ENCODE measurements at places on chromosomes 1 and 21.

GRCh38 chr1:243261390-243261789 lies 5.5 kb downstream of the SDCCAG8 start:
- peak; percentile 52 for DNase-seq

- DNase-seq, result peak; percentile 40
Observed at GRCh38 chr1:2382621-2383361, 8.6 kb downstream of the MORN1 start.

DNA sequence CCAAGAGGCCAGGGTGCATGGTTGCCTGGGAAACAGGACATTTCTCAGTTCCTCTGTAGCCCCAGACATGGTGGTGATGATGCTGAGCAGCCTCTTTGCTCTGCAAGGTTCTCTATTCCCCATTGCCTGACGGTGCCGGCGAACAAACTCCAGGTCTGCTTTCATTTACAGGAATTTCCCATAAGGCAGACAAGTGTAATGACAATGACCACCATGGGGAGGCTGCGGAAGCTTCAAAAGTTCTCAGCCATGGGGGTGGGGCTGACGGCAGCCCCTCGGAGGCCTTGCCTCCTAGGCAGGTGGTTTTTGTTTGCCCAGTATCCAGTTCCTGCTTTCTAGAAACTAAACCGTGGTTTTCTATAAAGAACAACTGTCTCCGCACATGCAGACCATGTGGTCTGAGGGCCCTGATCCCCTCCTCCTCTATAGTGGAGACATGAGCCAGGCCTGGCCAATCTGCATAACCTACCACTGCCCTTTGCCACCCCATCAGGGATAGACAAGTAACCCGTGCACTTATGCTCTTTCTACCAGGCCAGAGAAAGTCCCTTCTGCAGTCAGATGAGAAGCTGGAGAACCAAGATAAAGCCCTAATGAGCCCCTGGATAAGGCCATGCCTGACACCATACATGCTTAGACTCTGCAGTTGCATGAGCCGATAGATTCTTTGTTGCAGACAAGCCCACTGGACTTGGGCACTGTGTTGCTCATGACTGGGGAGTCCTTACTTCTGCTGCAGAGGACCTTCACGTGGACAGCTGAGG lies 54.1 kb downstream of the LDLRAD2 start:
- no peak for DNase-seq

DNA sequence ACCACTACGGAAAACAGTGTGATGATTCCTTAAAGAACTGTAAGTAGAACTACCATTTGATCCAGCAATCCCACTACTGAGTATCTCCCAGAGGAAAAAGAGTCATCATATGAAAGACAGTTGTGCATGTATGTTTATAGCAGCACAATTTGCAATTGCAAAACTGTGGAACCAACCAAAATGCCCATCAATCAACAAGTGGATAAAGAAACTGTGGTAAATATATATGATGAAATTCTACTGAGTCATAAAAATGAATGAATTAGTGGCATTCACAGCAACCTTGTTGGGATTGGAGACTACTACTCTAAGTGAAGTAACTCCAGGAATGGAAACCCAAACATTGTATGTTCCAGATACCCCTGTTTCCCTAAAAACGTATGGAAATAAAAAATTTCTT lies 337.0 kb upstream of the PTBP2 start:
- no peak for DNase-seq

GRCh38 chr1:239742416-239743109 lies 349.1 kb upstream of the FMN2 start:
- DNase-seq, result no peak

- no peak for DNase-seq
Observed at GRCh38 chr1:203289982-203290260, 15.4 kb upstream of the BTG2 start.

GRCh38 chr1:74586253-74586897 lies 74.0 kb upstream of the LRRC53 start:
- DNase-seq, result no peak

DNA sequence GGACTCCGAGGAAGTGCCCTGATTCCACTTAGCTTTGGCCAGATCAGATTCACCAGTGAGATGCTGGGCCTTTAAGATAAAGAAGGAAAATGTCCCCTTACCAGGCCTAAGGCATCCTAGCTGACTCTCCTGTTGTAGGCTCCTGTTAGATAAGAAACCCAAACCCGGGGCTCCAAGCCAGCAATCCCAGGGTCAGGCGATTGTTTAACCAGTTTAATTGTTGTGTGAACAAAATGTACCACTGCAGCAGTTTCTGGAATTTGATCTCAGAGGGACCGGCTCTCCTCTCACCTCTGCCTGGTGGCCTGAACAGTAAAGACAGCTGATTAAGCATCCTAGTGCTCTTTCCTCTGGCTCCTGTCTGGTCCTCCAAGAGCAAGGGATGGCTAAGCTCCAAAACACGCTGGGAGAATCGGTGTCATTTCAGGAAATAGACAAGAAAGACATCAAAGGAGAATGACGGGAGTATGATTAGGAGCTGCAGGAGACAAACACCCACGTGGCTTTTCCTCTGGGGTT lies 9.3 kb upstream of the KLHDC8A start:
- DNase-seq, result peak; percentile 79

DNA sequence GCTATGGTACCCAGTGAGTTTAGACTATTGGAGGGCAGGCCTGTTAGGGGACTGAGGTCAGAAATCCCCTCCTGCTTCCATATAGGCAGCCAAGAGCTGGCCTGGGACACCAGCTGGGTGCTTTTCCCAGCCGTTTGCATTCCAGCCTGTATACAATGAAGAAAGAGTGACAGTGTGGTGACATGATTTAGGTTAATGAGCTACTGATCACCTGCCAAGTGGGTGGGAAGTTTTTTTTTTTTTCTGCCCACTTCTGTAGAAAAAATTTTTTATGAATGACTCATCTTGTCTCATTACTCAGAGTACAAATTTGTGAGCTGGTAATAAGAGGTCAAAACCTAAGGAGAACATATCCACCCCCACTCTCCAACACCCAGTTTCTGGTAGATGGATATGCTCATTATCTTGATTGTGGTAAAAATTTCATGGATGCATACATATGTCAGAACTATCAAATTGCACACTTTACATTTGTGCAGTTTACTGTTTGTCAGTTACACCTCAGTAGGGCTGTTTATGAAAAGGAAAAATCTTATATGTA lies 16.4 kb upstream of the CGN start:
- peak; percentile 67 for DNase-seq

DNA sequence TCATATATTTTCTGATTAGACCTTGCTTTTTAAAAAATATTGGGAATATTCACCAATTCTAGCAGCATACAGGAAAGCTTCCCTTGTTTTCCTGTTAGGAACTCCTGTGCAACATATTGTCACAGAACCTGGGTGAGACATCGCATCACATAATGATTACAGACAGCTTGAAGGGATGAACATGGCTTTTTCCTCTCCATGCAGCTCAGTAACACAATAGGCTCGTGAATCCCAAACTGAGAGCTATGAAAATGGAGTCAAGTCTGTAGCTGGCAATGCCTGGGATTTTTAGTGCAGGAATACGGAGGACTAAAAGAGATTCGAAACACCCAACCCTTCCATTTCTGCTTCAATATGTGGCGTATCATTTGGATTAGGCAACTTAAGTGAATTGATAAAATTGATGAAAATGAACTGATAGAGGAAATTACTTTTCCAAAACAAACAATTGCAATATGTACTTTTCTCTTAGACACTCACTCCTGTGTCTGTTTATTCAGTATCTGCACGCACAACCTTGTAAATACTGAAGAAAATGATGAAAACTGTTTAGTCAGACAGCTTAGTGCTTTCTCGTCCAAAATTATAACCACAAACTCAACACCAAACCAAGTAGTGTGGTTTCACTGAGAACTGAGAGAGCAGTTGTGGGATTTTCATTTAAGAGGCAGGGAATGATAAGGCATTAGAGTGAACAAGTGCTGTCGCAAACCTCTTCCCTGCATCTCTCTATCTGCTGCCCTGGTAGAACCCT lies 250.4 kb downstream of the PTBP2 start:
- no peak for DNase-seq

DNA sequence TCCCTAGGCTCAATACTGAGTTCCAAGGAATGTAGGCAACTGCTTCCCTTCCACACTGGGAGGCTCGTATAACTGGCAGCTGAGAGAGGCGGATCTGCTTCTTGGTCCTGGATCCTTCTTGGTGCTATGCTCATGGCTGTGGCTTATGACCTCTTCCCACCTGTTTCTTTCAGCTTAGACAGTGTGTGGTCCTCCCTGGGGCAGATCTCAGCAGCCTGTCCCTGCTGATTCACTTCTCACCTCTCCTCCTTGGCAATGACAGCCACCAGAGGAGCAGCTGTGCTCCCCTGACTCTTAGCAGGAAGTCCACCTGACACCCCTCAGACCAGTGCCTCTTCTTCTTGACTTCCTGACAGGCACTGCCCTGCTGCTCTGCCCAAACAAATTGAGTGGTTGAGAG lies 75.1 kb upstream of the PTGFRN start:
- DNase-seq, result no peak

GRCh38 chr1:218219460-218219859 lies 65.6 kb upstream of the RRP15 start:
- DNase-seq, result no peak

DNA sequence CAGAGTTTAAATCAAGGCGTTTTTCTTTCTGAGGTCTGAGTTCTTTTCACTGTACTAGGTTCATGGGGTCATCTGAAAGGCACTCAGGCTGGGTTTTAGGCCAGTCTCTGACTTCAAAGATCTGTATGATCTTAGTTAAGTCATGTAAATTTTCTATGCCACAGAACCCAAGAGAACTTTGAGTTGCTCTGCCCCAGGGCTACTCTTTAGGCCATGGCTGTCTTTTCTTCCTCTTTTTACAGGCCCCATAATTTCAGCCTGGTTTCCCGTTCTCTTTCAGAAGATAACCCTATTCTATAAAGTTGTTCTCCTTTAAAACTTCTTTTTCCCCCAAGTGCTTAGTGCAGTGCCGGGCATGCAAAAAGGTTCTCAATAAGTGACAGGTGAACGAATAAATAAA lies 26.1 kb downstream of the METTL13 start:
- DNase-seq, result no peak

GRCh38 chr1:44212355-44213221 lies 683 bp upstream of the DMAP1 start:
- DNase-seq, result no peak

- DNase-seq, result peak; percentile 31
Observed at GRCh38 chr1:30982937-30983336, 74.4 kb upstream of the SDC3 start.

- no peak for DNase-seq
Observed at GRCh38 chr1:172867216-172867818, 183.4 kb downstream of the TNFSF18 start.

GRCh38 chr1:19361611-19362147 lies 49.6 kb downstream of the SLC66A1 start:
- DNase-seq, result no peak

DNA sequence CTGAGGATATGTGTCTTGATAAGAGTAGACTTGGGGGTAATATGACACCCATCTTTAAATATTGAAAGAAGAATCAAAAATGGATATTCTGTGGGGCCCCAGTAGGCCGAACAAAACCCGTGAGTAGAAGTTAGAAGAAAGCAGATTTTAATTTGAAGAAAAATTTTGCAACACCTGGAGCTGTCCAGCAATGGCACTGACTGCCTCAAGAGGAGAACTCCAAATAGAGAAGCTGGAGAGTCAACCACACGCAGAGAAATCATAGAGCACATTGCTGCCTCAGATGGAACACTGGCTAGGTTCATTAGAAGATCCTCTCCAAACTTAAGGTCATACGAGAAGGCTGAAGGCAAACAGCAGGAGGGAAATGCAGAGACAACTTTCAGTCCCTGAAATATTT lies 6.8 kb downstream of the NHLH1 start:
- peak; percentile 33 for DNase-seq

GRCh38 chr1:28111157-28111556 lies 22.7 kb upstream of the EYA3 start:
- no peak for DNase-seq

DNA sequence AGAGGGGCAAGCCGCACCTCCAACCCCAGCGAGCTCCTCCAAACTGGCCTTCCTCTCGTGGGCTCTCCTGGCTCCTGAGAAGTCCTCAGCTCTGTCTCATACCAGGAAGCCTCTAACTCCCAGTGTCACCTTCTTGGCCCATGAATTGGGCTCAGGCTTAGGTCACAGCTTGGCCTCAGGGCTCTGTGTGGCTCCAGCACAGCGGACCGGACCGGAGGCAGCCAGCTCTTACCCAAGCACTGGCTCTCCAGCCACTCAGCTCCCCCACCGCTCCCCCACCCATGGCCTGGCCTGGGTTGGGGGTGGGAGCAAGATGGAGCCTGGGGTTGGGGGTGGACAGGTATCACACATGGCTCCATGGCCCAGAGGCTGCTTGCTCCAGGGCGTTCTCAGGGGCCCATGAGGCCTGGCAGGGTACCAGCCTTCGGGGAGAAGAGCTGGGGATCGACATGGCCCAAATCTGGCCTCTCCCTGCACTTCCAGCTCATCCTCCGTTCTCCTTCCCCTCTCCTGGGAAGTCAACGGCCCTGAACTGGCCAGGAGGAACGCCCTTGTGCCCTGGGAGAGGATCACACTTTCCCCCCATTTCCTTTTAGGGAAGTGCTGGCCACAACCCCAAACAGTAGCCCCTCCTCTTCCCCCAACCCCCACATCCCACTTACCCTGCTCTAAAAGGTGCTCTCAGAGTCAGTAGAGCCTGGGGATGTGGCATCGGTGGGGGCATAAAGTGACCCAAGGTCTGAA lies 97.5 kb downstream of the CASZ1 start:
- DNase-seq, result no peak

DNA sequence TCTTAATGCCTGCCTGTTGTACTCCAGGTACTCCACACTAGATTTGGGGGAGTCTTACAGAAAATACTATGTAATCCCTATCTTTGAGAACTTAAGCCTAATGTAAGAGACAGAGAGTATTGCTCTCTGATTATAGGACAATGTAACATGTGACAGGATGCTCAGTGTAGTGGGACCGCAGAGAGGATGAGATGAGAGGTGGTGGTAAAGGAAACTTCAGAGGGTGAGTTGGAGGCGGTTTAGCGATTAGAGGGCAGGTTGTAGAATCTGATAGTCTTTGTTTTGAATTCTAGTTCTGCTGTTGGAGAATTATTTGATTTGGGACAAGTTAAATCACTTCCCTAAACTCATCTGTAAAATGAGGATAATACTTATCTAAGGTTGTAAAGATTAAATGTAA lies 5.4 kb downstream of the SOAT1 start:
- DNase-seq, result no peak

DNA sequence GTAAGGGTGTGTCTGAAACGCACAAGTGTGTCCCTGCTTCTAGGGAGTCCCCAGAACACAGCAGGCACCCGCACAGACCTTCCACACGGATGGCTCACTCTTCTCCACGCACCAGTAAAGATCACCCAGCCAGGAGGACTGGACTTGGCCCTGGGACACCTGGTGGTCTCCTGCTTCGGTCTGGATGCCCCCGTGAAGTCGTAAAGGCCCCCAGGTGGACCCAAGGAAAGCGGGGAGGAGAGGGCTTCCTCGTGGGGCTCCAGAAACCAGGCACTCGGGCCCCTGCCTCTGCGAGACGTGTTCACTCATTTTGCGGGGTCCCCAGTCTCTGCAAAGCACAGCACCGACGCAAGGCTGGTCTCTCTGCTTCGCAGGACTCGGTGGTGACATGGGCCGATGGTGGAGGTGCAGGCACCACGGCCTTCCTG lies 20.2 kb upstream of the COL6A2 start:
- DNase-seq, result no peak

GRCh38 chr1:147389532-147390184 lies 147.2 kb downstream of the CHD1L start:
- peak; percentile 67 for DNase-seq
